ENCODE measurements at places on chromosomes 12 and 14.

- DNase-seq, result no peak
Observed at GRCh38 chr12:112450725-112451124, 32.0 kb downstream of the PTPN11 start.

DNA sequence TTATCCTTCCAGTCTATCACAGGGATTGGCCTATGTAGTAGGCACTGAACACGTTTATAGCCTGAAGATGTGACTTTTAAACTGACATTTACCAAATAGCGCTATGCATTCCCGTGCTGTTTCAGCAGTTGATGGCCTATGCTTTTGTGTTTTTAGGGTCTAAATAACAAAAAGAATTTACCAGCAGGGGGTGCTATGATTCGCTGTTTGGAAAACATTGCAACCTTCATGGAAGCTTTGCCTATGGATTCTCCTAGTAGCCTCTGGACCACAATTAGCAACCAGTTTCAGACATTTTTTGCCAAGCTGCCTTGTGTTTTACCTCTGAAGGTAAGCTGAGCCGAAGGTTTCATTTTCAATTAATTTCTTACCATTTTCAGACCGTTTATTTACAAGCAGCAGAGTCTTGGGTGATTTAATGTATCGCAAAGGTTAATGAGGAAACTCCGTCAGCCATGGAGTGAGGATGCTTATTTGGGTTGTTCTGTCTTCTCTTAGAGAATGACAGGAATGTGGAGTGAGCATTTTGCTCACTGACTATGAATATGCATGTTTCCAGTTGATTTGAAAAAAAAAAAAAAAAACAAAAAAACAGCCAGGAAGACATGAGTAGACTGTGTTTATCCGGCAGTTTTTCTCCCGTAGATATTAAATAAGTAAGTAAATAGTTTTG, 133.1 kb downstream of the PRIMA1 start:
- DNase-seq, result no peak

DNA sequence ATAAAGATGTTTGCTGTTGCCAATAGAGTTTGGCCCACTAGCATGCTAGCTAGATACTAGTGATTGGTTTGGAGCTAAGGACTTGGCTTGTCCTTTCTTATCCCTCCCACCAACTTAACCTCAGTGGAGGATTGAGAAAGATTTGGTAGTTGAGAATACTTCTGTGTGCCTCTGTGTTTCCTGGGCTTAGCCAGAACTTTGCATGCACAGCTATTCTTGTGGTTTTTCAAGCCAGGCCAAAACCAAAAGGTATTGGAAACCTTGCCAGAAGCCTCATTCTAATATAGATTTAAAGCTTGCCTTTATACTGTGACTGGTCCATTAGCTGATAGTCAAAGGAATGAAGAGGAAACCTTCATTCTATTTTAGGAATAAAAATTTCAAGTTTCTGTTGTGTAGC, 188.5 kb downstream of the CCDC91 start:
- no peak for DNase-seq

GRCh38 chr12:53224061-53224896, 7.7 kb downstream of the RARG start:
- DNase-seq, result no peak

- no peak for DNase-seq
Observed at GRCh38 chr12:11943919-11944700, 126.6 kb upstream of the BCL2L14 start.

DNA sequence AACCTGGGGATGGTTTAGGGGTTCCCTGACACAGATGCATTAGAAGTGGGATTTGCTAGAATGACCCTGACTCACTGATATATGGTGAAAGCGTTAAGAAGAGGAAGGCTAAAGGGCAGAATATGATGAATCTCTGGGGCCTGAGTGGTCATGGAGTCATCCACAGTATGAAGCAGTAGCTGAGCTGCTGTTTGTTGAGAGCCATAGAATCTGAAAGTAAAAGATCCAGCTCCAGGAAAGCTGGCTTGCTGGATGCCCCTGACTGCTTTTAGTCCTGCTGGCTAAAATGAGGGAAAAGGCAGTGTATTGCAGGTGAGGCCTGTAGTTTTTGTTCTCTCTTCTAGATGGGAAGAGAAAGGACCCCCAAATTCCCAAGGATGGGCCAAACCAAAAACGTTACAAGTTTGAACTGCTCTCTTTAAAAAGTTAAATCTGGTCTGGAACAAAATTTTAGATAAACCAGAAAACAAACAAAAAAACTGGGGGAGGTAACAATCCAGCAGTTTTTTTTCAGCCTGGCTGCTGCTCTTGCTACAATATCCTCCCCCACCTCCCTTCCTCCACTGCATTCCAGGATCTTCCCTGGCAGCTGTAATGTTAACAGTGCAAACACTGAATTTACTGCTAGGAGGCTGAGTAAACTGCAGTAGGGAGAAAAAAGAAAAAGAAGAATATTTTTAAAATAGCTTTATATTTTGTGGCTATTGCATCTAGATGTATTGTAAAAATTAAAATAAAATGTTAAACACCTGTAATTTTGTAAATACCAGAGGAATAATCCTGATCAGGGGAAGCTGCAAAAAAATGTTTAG, 16.5 kb downstream of the SEL1L start:
- DNase-seq, result no peak

DNA sequence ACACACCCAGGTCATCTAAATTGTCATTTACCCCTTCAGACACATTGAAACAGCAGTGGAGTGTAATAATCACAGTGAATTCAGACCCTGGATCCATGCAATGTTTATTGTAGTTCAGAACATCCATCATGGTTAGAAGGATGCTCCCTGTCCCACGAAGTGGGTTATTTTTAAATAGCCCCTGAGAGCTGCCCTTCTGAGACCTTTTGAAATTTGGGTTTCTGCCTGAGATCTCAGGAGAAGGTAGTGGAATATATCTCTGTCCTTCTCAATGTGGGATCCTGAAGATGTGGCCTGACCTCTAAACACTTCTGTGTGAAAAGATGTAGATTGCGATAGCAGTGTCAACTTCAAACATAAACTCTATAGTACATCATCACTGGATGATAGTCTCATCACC, 1080.6 kb downstream of the TMEM121 start:
- DNase-seq, result no peak

DNA sequence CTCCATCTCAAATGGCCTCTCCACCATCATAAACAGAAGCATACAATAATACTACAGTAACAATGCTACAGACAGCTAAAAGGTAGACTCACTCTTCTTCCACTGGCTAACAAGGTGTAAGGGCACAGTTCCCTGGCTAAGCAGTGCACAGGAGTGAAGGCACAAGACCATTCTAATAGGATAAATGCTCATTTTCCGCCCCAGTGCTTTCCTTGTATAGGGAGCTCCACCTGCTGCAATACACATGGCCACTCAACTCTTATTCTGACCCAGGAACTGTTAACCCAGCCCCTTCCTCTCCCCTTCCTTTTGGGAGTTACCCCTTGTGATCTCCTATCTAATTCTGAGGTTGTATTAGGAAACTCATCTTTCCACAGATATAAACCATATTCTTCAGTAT, 124.6 kb downstream of the KCNK10 start:
- no peak for DNase-seq

DNA sequence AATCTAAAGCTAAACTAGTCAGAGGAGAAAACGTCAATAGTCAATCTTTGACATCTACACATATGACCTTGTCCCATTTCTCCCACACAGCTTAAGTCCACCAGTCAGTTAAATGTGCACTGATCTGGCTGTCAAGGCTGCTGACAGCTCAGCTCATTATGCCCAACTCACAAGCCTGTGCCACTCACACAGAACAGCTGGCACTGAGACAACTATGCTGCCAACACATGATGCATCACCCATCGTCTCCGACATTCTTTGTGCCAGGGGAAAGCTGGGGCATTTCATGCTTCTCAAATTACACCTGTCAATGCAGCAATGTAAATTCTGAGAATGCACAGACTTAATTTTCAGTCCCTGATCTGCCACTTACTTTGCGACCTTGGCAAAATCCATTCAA, 25.3 kb downstream of the GNS start:
- no peak for DNase-seq

DNA sequence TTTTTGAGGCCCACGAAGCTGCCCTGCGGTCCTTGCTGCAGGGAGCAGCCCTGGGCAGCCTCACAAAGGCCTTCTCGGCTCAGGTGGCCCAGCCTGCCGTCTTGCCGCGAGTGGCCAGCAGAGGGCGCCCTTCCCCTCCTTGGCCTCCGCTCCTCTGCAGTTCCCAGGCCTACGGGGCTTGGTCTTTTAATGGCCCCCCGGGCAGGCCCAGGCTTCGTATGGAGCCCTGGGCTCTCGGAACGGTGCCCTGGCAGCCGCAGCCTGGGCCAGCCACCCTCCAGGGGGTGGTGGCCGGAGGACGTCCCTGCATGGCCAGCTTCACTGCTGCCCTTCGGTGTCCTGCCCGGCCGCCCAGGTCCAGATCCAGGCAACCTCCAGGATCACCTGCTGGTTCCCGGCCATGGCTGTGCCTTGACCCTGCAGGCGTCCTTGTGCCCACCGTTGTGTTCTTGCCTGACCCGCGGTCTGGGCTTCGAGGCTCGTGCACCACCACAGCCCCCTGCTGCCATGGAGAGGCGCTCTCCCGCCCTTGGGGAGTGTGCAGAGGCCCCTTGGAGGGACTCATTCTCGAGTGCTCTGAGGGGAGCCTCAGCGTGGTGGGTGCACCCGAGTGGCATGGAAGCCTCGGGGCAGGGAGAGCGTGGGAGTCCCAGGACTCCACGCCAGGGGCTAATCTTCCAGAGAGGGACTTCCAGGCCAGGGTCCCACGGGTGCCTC, 9.4 kb downstream of the ASPG start:
- peak; percentile 66 for DNase-seq

DNA sequence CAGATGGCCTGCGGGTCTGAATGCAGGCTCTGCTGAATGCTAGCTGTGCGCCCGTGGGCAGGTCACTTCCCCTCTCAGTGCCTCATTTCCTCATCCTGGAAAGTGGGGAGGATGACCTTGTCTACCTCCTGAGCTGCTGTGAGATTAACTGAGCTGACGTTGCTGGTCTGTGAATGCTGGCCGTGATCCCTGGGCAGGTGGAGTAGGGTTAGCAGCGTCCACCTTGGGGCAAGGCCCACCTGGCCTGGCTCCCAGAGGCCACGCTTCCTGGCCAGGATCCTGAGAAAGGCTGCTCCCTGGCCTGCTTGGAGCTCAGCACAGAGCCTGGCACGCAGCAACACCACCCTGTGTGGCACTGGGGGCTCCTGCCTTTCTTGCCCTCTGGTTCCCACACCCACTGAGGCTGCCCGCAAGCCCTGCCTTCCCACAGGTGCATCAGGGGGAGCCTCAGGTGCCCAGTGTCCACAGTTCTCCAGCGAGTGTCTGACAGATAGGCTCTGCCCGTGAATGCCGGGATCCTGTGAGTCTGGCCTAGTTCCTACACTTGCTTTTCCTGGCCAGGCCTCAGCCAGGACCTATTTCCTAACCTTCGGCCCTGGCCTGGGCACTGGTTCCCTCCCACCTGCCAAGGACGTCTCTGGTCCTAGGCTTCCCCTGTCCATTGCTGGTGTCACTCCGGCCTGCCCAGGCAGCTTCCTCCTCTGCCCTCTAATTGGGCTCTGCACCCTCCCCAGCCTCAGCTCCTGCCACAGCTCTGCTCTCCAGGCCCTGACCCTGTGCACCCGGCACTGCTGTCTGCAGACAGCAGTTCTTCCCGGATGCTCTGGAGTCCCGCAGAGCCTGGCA, 37.2 kb upstream of the TDRD9 start:
- no peak for DNase-seq

DNA sequence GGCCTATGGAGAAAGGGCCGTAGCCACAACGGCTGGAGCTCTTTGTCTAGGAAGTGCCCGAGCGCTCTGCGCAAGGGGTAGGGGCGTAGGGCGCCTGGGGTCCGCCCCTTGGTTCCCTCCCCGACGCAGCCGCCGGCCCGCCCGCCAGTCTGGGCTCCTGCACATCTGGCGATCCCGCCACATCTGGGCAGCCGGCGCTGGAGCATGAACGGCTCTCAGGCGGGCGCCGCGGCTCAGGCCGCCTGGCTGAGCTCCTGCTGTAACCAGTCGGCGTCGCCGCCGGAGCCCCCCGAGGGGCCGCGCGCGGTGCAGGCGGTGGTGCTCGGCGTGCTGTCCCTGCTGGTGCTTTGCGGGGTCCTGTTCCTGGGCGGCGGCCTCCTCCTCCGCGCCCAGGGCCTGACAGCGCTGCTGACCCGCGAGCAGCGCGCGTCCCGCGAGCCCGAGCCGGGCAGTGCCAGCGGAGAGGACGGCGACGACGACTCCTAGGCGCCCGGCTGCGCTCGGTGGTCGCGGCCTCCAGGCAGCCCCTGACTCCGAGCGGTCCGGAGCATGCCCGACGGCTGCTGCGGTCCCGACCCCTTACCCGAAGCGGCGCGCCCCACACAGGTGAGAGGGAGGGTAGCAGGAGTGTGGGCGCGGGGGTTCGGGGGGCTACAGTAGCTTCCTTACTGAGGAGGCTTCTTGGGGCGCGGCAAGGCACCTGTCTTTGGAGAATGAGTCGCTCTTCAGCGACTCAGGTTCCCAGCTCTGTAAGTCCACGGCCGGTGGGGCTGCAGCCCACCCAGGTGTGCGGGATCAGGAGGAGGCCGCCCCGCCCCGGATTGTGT, at the start of gene SMIM41:
SMIM41 (plus strand) TSS at position 129 of the 827 bp plus-strand sequence; CDS start at position 205, 76 bp downstream.
- DNase-seq, result no peak

GRCh38 chr14:76773188-76773885, 12.1 kb downstream of the VASH1 start:
- DNase-seq, result no peak
